Ovary (tissue), 10 donors: ENCODE measurements at places on chromosomes 7 and 10. TPM values are rescaled to one million over a fixed set of nuclear protein-coding genes. Genes with fewer than 3 reads are reported as not detected.

DNA sequence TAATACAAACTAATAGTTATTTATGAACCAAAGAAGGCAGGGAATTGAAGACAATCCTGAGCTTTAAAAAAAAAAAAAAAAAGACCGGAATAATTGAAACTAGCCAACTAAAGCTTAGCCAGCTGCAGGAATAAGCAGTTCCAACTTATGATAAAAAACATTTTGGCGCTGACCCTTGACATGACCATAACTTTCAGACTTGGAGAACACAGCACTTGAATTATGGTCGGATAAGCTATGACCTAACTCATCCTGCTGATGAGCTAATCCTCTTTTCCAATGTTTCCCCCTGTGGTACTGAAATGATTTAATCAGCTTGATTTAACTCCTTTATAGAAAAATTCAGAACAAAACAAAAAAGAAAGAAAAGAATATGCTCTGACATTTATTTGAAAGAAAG, 181.8 kb downstream of the DGKB start:
- no peak for DNase-seq

GRCh38 chr10:114547514-114547913, 110.6 kb downstream of the ABLIM1 start:
- DNase-seq, result no peak

DNA sequence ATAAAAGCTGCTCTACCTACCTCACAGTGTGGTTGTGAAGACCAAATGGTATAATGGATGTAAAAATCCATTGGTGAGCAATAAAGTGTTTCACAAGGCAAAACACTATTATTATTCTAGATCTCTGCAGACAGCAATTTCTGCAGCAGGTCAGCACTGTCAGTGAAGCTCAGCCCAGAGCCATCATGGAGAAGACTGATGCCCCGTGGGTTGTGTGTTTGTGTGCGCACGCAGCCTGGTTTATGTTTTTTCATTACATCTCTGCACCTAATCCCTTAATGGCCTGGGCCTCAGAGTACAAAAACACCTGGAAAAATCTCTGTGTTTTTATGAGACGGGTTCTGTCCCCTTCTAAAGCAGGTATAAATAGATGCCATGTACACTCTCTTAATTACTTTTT, 64.2 kb downstream of the PARP12 start:
- no peak for DNase-seq

TACR2 gene
- 2.2 TPM for total RNA-seq

TFR2 gene
- 0.79 TPM for total RNA-seq

CDHR1 gene
- 2.2 TPM for total RNA-seq

MDFIC gene
- 15.9 TPM for total RNA-seq
